ENCODE measurements at places on chromosomes 12 and 14.
A peak's percentile ranks its signal among the peaks of the same experiment; 100 is the strongest.

DNA sequence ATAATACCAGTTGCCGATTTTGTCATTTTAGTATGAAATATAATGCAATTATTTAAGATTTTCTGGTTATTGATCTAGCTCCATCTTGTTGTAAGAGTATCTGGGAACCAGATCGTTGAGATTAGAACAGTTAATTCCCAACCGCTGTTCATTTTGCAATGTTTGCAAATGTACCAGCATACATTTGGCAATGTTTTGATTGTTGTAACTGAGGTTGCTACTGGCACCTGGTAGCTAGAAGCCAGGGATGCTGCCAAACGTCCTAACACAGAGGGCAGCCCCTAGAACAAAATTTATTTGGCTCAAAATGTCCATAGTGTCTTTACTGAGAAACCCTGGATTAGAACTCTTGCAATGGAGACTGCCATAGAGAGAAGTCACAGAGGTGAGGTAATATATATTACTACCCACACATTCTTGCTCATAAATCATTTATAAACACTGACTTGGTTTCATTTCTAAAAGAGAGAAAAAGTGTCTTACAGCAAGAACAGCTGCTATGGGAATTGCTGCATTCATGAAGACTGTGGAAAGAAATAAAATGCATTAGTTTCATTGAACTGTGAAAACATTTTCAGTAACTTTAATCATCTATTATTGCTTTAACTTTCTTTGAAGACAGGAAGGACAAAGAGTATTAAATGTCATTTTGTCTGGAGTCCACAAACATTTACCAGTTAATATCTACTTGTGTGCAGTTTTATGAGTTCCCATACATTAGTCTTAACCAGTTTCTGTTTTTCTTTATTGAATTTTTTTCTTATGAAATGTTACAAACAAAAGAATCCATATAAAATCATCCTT, 46.2 kb downstream of the ABCC9 start:
- no peak for DNase-seq

DNA sequence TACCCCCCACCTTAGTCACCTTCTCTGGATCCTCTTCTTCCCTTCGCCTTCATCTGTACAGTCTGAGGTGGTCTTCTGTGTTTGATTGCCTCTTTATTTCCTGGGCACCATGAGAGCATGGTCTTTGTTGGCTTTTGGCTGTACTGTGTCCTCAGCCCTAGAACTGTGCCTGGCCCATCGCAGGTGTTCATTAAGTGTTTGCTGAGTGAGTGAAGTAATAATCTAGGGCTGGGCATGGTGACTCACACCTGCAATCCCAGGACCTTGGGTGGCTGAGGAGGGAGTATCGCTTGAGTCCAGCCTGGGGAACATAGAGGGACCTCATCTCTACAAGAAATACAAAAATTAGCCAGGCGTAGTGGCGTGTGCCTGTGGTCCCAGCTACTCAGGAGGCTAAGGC, 13.9 kb downstream of the ALDH2 start:
- no peak for DNase-seq

- DNase-seq, result peak; percentile 32
Measured at GRCh38 chr12:96719660-96720362, 187.2 kb upstream of the NEDD1 start.

DNA sequence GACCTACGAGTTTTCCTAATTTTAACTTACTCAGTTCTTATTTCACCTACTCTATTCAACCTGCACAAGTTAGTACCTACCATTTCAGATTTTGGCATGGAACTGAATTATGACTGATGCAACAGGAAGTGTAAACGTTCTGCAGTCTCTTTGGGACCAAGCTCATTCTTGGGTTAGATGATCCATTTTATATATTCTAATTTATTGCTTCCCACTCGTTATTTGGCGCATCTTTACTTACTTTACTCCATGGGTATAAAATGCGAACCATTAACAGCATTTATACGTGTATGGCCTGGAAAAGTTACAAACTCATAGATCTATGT, 1.0 kb upstream of the EML1 start:
- DNase-seq, result no peak

- DNase-seq, result no peak
Measured at GRCh38 chr12:13583630-13584029, 387.1 kb downstream of the EMP1 start.
